ENCODE measurements at places on chromosomes 5 and 9. TPM values are rescaled to one million over a fixed set of nuclear protein-coding genes. Genes with fewer than 3 reads are reported as not detected.

- no peaks in the 10 kb centered on the region for H3K4me1 ChIP-seq
- no peaks in the 10 kb centered on the region for H3K27me3 ChIP-seq
- no peak overlapping the region for H3K27ac ChIP-seq
- H3K4me3 ChIP-seq: no peak overlapping the region
- no peaks in the 10 kb centered on the region for H3K36me3 ChIP-seq
- no peak for DNase-seq
Measured at GRCh38 chr9:102087141-102087540, 348.7 kb upstream of the GRIN3A start.

GRCh38 chr9:12997009-12997408, 222.2 kb downstream of the LURAP1L start:
- no peaks in the 10 kb centered on the region for H3K36me3 ChIP-seq
- DNase-seq: no peak
- no peak overlapping the region for H3K4me3 ChIP-seq
- H3K27ac ChIP-seq: no peak overlapping the region
- H3K4me1 ChIP-seq: no peaks in the 10 kb centered on the region

The SMIM33 gene
- not detected for total RNA-seq

DNA sequence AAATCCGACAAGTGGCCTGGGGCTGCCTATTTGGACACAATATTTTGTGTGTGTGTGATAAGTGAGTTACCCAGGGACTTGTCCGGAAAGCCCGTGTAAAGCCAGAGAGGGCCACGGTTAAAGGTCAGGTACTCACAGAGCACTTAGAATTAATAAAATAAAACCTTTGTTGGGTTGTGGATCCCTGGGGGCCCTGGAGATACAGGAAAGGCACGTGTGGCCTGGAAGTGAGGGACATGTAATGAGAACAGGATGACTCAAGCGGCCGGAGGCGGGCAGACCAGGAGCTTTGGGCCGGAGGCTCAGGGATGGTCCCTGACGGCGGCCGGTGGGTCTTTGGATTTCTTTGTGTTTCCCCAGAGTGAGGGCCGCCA, 1.0 kb downstream of the DMRT2 start:
- no peak for DNase-seq
- no peaks in the 10 kb centered on the region for H3K27me3 ChIP-seq
- H3K4me3 ChIP-seq: no peak overlapping the region

DNA sequence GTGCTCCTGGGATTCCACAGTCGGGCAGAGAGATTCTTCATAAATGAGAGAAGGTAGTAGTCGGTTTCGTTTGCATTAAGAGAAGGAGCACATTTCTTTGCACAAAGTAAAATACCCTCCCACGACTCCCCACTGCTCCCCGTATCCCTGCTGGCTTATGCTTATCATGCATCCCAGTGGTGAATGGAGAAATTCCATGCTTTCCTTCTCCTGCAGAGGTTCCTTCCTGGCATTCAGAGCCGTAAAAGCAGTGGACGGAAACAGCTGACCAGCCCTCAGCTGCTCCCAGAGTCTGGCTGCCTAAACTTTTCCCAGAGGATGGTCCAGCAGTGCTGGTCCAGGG, 93.1 kb downstream of the C9orf152 start:
- no peak overlapping the region for H3K4me3 ChIP-seq
- no peaks in the 10 kb centered on the region for H3K27me3 ChIP-seq
- no peak for DNase-seq
- no peaks in the 10 kb centered on the region for H3K36me3 ChIP-seq

GRCh38 chr9:118395415-118395814, 691.2 kb downstream of the TLR4 start:
- no peaks in the 10 kb centered on the region for H3K36me3 ChIP-seq
- no peak overlapping the region for H3K27ac ChIP-seq
- DNase-seq: no peak
- H3K27me3 ChIP-seq: no peaks in the 10 kb centered on the region

DNA sequence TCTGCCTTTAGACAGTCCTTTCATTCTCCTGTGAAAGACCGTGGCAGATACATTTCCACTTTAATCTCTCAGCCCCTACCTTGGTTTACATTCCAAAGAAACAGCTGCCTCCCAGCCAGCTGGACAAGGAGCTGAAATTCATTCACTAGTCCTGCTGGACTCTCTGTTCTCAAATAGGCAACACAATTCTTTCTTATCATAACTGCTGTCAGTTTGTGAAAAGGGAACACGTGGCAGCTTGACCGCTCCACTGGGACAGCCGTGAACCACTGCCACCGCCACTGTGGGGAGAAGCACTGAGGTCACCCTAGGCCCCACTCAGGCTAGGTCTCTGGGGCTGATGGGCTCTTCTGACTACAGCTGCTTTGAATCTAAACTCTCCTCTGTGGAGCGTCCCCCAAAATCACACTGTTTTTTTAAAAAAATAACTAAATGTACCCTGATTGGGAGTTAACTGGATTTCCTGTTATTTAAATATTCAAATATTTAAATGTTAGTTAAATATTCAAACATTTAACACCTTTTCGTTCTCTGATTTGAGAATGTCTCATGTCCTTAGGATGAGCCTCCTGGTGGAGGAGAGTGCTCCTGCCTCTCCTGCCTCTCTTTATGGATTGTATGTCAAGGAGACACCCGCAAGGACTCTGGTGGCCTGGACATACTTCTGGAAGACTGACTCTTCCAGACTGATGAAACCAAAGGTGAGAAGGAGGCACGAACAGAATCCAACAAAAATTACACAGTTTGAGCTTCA, 120.1 kb downstream of the BOD1 start:
- H3K27ac ChIP-seq: no peak overlapping the region
- no peaks in the 10 kb centered on the region for H3K27me3 ChIP-seq
- no peak for DNase-seq
- no peak overlapping the region for H3K4me3 ChIP-seq
- H3K4me1 ChIP-seq: peaks cover 25% of the 10 kb centered on the region

The GABRA6 gene
- not detected for total RNA-seq

DNA sequence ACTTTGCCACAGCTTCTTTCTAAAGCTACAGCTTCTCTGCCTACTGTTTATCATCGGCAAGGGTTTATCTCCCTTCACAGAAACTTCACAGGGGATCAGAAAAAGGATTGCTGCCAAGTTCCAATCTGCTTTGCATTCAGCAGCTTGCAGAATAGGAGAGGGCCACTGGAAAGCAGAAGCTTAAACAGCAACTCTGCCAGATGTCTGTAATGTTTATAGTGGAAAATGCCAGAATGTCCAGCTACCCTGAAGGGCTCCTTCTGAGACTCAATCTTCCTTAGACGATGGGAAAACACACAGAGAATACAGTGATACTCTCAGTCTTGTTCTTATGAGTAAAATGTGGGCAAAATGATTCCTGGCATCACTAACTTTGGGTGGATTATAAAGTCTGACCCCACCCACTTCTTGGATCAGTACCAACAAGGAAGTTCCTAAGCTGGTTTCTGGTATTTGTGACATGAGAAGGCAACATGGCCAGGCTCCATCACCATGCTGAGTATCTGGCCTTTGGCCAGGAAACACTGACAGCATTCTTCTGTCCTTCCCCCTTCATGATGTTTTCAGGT, 19.0 kb downstream of the STOM start:
- no peak overlapping the region for H3K27ac ChIP-seq
- no peaks in the 10 kb centered on the region for H3K27me3 ChIP-seq
- H3K4me1 ChIP-seq: no peaks in the 10 kb centered on the region
- DNase-seq: no peak
- no peaks in the 10 kb centered on the region for H3K36me3 ChIP-seq

The TBC1D13 gene
- total RNA-seq: 35.6 TPM

- H3K36me3 ChIP-seq: no peaks in the 10 kb centered on the region
- DNase-seq: no peak
- no peak overlapping the region for H3K4me3 ChIP-seq
- no peaks in the 10 kb centered on the region for H3K27me3 ChIP-seq
Measured at GRCh38 chr5:128784726-128785125, 180.6 kb upstream of the SLC27A6 start.

DNA sequence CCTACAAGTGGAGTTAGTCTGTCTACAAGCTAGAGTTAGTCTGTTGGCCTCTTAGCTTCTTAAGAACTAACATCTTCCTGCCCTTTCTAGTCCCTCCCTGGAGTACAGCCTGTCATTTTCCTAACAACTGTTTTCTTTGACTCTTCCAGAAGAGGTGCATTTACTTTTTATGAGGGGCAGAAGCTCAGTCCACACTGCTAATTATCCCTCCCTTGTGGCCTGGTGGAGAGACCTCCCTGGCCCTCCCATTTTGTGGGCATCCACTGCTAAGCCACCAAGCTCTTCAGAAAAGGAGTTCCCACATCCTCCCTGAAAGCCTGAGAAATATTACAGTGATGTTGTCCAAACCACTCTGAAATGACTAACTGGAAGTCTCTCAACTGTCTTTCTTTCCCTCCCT, 8.0 kb downstream of the MAP1B start:
- no peak overlapping the region for H3K4me3 ChIP-seq
- no peak overlapping the region for H3K27ac ChIP-seq
- H3K27me3 ChIP-seq: peaks cover 2% of the 10 kb centered on the region
- H3K36me3 ChIP-seq: no peaks in the 10 kb centered on the region
- DNase-seq: no peak

- no peak overlapping the region for H3K27ac ChIP-seq
- H3K27me3 ChIP-seq: no peaks in the 10 kb centered on the region
- H3K36me3 ChIP-seq: no peaks in the 10 kb centered on the region
- no peak for DNase-seq
- peaks cover 13% of the 10 kb centered on the region for H3K4me1 ChIP-seq
Measured at GRCh38 chr9:111726949-111727348, 65.5 kb downstream of the GNG10 start.

The C1QTNF3 gene
- total RNA-seq: 4.4 TPM

- no peaks in the 10 kb centered on the region for H3K27me3 ChIP-seq
- H3K4me1 ChIP-seq: no peaks in the 10 kb centered on the region
- H3K27ac ChIP-seq: no peak overlapping the region
- H3K4me3 ChIP-seq: no peak overlapping the region
- no peak for DNase-seq
Measured at GRCh38 chr9:17624571-17624970, 45.7 kb downstream of the SH3GL2 start.

- peaks cover 8% of the 10 kb centered on the region for H3K4me1 ChIP-seq
- no peak overlapping the region for H3K4me3 ChIP-seq
- H3K27me3 ChIP-seq: no peaks in the 10 kb centered on the region
- no peak overlapping the region for H3K27ac ChIP-seq
Measured at GRCh38 chr5:151315998-151316597, 12.5 kb upstream of the SLC36A3 start.

GRCh38 chr5:164244-164643, 27.1 kb upstream of the LRRC14B start:
- no peak overlapping the region for H3K27ac ChIP-seq
- H3K4me1 ChIP-seq: no peaks in the 10 kb centered on the region
